Stimulated activated CD4-positive, alpha-beta T cell treated with anti-CD3 and anti-CD28 coated beads, Interleukin-1b, Interleukin-23, amount 100 ng/mL, for 1 hour (primary cell): ENCODE measurements at places on chromosomes 2 and 18.

DNA sequence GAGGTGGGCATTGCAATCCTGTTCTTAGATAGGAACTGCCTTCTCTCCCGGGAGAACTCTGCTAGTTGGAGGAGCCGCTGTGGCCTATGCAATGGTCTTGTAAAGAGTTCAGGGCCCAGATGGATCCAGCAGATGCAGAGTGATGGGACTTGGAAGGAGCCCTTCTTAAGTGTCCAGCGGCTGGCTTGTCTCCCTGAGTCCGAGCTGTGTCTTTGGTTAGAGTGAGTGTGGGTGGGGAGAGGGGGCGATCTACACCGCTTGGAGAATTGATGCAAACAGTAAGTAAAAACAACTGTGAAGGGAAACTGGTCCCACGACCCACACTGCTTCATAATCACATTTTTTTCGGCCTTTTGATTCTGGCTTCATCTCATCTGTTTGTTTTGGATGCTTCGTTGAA, 89.8 kb upstream of the CYRIA start:
- no peak for DNase-seq

DNA sequence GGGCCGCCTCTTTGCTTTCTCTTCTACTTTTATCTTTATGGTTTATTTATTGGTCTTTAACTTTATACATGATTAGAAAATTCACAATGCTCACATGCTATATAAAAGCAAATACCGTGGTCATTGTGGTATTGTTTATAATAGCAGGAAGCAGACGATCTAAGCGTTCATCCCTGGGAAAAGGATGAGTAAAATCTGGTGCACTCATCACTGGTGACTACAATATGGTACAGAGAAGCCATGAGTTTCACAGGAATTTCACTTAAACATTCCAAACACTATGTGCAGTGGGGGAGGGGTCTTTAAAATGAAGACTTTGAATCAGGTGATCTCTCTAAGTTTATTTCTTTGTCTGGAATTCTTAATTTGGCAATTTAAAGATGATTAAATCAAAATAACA, 97.9 kb downstream of the SCN3A start:
- DNase-seq, result no peak

GRCh38 chr2:35035883-35036282, 1319.7 kb upstream of the CRIM1 start:
- no peak for DNase-seq

DNA sequence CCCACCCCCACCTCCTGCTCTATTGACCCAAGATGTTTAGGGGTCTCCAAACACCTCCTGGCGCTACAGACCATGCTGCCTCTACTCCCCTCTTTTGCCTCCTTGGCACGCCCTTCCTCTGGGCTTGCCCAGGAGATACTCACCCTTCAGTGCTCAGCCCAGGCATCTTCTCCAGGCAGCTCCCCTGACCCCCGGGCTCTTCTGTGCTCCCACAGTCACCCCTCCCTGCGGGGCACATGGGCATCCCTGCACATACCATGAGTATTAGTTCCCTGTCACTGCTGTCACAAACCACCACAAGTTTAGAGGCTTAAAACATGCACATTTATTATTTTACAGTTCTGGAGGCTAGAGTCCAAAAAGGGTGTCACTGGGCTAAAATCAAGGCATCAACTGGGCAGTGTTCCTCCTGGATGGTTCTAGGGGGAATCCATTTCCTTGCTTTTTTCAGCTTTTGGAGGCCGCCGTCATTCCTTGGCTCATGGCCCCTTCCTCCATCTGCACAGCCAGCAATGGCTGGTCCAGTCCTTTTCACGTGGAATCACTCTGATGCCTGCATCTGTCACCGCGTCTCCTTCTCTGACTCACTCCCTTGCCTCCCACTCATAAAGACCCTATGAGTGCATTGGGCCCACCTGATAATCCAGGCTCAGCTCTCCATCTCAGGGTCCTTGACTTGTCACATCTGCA, 230.4 kb upstream of the COPS8 start:
- DNase-seq, result no peak

DNA sequence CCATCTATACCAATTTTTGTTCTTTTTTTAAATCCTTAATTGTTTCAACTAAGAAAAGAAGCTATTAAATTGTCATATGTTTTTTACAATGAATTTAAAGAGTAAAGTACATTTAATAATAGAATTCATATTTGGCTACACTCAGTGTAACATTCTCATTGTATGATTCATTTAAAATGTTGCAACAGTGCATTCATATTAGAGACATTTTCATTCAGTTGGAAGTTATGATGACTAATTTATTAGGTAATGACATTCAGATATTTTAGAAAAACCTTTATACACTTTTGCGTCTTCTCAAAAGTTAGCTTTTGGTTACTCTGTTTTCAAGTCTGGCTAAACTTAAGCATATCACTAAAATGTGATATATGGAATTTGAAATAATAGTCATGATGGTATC, 887.5 kb upstream of the NRXN1 start:
- no peak for DNase-seq
